Panc1 (cell line): ENCODE measurements at places on chromosomes 7 and 10. TPM values are rescaled to one million over a fixed set of nuclear protein-coding genes. Genes with fewer than 3 reads are reported as not detected.

DNA sequence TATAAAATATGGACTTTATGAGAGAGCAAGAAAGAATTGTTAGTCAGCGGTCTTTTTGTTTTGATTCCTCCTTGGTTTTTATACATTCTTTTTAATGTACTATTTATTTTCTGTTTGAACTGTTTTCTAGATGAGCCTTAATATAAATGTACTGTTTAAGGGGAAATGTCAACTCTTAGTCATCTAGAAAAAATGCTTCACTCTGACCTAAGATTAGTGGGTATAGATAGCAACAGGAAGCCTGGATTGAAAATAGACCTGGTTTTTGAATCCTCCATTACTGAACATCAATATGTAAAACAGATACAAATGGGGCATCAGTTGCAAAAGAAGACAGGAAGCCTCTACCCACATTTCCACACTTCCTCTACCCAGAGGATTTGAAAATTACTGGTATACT lies 87.8 kb downstream of the CHRM2 start:
- DNase-seq = peak; percentile 27
- H3K27ac ChIP-seq = no peak overlapping the region
- no peak overlapping the region for H3K4me3 ChIP-seq
- H3K36me3 ChIP-seq = no peaks in the 10 kb centered on the region

DNA sequence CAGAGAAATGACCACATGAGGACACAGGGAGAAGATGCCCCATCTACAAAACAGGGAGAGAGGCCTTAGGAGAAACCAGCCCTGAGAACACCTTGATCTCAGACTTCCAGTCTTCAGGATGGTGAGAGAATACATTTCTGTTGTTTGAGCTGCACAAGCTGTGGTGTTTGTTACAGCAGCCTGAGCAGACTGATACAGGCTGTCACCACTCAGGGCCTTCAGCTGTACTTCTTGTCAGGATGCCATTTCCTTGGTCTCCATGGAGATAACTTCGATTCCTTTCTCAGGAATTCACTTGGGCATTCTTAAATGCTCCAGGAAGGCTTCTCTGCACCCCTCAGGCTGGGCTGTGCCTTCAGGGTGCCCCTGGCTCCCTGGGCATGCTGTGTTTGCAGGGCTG lies 85.7 kb upstream of the IGFBP3 start:
- H3K27ac ChIP-seq = no peak overlapping the region
- no peaks in the 10 kb centered on the region for H3K4me1 ChIP-seq
- no peaks in the 10 kb centered on the region for H3K36me3 ChIP-seq
- no peaks in the 10 kb centered on the region for H3K27me3 ChIP-seq
- no peak for DNase-seq
- no peak overlapping the region for H3K4me3 ChIP-seq

DNA sequence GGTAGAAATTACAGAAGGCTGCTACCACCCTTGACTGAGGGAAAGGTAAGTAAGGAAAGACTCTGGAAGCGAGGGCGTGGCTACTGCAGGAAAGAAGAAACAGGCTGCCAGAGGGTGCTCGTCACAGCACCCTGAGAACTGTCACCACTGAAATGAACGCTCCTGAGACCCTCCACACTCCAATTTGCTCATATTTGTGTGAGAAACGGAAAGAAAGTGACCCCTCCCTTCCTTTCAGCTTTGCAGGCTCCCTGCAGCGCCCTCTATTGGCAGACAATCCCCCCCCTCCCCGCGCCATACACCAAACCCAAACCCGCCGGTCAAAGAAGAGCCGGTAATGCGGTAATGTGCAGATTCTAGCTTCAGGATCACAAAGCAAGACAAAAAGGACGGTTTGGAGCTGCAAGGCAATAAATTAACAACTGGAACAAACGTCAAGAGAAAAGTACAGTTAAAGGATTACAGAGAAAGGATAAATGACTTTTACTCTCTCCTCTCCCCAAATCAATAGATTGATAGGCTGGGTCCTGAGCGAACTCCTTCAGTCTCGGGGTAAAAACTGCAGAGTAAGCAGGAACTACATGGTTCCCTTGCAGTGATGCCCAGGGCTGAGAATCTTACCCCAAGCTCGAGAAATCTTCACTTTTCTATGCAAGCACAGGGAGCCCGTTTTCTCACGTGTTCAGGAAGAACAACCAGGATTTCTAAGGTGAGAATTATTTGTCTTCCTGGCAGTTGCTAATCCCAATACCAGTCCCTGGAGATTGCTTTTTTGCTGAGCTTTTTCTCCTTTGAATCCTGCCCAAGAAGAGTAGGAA lies 47.6 kb downstream of the STEAP1B start:
- no peaks in the 10 kb centered on the region for H3K4me1 ChIP-seq
- H3K27me3 ChIP-seq = no peaks in the 10 kb centered on the region
- no peak overlapping the region for H3K27ac ChIP-seq
- peak; percentile 17 for DNase-seq

DNA sequence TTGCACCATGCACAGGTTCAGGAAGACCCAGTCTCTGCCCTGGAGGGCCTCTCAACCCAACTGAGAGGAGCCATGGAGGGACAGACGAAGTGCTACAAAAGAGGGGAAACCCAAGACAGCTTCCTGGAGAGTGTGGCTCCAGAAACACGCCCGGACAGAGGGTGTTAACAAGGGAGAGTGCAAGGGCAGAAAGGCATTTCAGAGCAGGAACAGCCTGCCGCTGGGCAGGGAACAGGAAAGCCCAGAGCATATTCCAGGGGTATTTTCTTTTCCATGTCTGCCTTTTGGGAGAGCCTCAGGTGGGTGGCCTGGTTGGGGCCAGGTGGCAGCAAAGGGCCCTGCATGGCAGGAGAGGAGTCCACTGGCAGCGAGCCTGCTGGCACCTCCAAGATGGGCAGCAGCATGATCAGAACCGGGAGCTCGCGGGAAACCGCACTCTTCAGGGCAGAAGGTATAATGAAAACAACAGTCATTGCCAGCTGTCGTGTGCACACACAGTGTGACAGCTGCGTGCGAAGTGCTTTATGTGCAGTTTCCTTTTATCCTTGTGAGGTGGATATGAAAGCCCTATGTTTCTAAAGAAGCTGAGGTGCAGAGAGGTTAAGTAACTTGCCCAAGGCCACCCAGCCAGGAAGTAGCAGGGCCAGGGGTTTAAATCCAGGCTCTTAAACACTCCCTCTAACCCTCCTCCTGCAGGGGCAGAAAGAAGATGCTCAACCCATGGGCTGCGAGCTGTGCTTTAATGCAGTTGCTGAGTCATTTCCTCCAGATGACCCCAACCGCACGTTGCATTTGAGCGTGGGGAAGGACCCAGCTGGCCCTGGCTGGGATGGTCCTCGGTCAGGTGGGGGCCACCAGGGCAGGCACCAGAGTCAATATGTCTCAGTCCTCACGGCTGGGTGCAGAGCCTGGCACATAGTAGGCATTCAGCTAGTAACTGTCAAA lies 128.6 kb downstream of the OAT start:
- no peak overlapping the region for H3K4me3 ChIP-seq
- H3K27ac ChIP-seq = no peak overlapping the region
- H3K27me3 ChIP-seq = no peaks in the 10 kb centered on the region
- H3K4me1 ChIP-seq = no peaks in the 10 kb centered on the region
- no peaks in the 10 kb centered on the region for H3K36me3 ChIP-seq

Gene CFAP58
- total RNA-seq = 2.0 TPM

Gene HOXA4
- total RNA-seq = 0.39 TPM

Gene OR2A5
- total RNA-seq = not detected

Gene TMEM225B
- 0.31 TPM for total RNA-seq
